Amniotic stem cell (primary cell): ENCODE measurements at places on chromosomes 13 and 19.

DNA sequence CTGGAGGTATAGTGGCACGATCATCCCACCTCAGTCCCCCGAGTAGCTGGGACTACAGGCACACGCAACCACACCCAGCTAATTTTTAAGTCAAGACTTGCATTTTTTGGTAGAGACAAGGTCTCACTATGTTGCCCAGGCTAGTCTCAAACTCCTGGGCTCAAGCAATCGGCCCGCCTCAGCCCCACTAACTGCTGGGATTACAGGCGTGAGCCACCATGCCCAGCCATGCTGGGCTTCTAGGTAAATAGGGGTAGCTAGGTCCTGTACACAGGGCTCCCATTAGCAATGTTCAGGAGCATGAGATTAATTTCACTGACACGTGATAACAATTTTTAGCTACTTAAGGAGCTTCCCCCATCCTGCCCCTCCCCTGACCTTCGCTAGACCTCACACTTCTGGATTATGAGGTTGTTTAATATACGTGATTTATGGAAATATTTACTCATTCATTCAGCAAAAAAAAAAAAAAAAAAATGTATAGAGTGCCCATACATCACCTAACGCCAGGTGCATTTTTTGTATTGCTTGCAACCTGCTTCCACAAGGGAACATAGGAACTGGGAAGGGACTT lies 19.2 kb downstream of the TMEM272 start:
- no peak for DNase-seq

DNA sequence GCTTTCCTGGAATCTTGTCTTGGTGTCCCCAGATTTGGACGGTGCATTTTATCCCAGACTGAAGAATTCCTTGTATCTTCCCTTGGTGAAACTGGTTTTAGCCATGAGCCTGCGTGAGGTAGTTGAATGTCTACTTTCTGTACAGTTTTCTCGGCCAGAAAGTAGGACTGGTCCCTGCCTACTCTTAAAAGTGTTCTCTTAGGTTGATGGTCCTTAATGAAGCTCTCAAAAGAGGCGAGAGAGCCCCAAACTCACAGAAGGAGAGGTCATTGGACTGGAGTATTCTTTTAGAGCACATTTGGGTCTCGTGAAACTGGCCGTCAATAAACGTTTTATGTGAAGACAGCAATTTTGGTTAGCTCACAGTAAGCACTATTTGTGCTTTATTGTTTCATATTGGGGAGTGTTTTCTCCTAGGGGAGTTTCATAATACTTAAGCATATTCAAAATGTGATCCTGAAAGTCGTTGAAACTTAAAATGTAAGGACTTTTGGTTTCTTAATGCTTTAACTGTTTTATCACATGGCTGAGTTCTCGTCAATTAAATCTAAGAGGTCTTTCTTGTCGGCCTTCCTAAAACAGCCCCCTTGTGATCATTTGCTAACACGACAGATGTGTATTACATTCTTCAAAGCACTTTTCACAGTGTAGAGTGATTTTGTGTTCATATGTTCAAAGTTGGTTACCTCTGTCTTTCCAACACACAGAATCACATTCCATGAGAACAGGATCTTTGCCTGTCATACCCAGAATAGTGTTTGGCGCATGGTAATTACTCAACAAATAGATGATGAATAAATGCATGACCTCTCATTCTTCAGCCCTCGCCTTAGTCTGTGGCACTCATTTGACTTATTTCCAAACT lies 889 bp downstream of the GTF2F2 start:
- no peak for DNase-seq

DNA sequence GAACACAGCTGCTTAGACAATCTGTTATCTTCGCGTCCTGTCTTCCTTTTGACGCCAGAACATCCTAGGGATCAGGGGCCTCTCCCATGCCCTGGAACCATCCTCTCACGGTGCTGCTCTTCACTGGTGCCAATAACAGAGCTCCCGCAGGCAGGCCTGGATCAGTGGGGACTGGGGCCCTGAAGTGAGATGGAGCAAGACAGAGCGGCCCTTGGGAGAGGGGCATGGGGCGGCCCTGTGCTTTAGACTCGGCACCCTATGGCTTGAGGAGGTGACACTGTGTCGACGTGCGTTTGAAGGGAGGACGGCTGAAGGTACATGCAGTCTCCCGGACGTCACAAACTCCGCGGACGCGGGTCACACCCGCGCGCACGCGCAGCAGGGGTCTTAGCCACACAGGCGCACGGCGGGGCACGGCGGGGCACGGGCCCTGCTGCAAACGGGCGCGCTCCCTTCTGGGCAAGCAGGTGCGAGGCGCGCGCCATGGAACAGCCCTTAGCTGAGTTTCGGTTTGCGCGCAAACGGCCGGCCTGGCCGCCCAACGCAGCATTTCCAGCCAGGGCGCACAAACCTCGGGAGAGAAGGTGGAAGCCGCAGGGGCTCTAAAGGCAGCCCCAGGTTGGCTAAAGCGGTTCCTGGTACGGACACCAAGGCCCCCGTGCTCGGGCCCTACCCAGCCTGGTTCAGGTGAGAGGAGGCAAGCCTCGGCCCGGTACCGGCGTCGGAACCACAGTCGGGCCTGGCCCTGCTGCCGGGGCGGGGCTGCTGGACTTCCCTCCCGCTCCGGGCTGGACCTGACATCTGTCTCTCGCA lies 16.5 kb upstream of the RNF17 start:
- DNase-seq, result no peak

DNA sequence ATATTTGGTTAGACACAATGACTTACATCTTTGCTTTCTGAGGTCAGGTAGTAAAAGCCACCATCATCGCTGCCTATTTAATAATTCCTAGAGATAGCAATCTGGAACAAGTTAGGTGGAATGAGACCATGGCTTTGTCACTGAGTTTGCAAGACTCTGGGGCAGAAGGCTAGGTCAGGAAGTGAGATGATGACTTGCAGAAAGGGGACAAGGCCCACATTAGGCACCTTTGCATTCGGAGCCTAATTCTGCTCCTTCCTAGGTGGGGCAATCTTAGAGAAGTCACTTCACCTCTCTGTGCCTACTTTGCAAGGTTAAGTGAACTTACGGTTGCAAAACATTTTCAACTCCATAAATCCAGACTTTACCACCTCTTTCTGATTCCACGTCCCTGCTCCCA lies 10.3 kb downstream of the EDDM13 start:
- no peak for DNase-seq

DNA sequence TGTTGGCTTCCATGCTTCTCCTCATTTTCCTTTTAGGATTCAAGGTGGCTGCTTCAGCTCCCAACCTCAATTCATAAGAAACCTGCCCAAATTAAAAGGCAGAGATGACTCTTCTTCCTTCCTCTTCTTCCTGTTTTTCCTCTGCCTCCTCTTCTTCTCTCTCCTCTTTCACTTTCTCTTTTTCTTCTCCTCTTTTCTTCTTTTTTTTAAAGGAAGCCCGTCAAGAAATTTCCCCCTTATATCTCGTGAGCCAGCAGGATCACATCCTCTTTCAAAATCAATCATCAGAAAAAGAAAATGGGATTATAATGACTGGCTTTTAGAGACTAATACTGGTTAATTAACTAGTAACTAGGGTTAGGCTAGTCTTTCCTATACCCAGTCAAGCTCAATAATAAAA lies 220.3 kb downstream of the NBEA start:
- DNase-seq, result no peak

GRCh38 chr13:113538689-113539058 lies 45.9 kb upstream of the TFDP1 start:
- no peak for DNase-seq

- DNase-seq, result no peak
Measured at GRCh38 chr13:47796816-47797215, 204.3 kb downstream of the SUCLA2 start.

GRCh38 chr13:24716011-24716410 lies 35.8 kb downstream of the ATP12A start:
- DNase-seq, result no peak

GRCh38 chr19:3135961-3136683 lies at the start of gene GNA15:
Gene GNA15 (plus strand): TSS chr19:3136033. CDS start chr19:3136451, 418 bp downstream.
- no peak for DNase-seq

DNA sequence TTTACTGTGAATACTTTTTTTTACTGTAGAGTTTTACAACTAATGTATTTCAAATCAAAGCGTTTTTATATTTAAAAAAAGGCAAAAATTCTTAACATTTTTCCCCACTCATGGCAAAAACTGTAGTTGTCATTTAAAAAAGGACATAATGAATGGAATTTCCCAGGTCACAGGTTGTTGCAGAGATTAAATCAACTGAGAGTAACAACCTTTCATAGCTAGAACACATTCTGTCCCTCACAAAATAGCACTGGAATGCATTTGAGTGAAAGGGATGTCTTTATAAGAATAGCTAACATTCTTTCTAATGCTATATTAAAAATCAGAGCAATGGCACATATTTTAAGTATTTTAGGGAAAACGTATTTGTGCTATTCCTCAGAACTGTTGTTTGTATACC lies 1393.3 kb upstream of the ATXN8OS start:
- DNase-seq, result no peak

GRCh38 chr13:44196196-44196751 lies 177.3 kb upstream of the SERP2 start:
- no peak for DNase-seq

DNA sequence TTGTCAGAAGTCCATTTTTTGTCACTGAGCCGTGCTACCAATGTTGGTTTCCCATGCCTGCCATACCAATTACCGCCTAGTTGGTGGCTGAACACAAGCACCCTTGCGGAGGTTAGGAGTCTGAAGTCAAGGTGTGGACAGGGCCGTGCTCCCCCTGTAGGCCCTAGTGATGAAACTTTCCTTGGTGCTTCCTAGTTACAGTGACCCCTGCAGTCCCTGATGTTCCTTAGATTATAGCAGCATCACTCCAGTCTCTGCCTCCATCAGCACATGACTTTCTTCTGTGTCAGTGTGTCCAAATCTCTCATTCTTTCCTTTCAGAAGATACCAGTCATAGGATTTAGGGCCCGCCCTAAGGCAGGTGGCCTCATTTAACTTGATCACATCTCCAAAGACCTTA lies 99.0 kb downstream of the MYO16 start:
- DNase-seq, result no peak

DNA sequence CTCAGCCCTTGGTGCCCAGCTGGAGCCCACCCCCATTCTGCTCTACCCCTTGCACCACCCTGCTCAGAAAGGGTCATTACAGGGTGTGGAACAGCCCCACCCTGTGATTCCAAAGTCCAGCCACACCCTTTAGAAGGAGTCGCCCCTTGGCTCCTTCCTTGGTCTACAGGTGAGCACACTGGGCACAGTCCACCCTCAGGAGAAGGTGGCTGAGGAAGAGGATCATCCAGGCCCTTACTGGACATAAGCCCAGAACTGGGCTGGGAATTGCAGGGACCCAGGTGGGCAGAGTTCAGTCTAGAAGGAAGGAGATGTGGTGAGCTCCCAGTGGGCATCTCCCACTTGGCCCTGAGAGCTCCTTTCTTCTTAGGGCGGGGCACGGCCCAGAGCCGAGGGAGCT lies 8.6 kb downstream of the SLC46A3 start:
- no peak for DNase-seq

- DNase-seq, result no peak
Measured at GRCh38 chr19:14761607-14762006, 16.8 kb downstream of the ADGRE2 start.

DNA sequence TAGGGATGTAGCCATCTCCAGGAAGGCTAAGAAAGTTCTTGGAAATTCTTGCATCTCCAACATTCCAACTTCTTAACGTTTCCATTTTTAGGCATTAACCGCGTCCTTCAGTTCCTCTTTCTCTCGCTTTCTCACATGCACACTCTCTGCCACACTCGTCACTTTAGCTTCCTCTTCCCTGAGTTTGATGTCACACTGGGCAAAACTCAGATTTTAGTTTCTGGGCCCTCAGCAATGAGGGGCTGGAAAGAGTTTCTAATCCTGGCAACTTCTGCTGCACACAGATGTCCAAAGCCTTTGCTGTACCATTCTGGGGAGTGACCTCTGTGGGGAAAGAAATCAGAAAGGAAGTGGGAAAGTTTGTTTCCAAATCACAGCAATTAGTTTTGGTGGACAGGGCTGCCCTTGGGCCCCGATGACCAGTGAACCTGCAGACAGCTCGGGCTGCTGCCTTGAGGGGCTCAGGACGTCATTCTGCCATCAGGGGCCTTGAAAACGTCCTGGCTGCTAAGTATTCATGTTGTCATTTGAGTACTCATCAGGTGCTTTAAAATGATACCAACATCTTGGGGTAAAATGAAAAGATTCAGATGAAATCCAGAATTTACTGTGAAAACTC lies 89.3 kb downstream of the KL start:
- DNase-seq, result no peak
